ENCODE measurements at places on chromosomes 12 and 14.

DNA sequence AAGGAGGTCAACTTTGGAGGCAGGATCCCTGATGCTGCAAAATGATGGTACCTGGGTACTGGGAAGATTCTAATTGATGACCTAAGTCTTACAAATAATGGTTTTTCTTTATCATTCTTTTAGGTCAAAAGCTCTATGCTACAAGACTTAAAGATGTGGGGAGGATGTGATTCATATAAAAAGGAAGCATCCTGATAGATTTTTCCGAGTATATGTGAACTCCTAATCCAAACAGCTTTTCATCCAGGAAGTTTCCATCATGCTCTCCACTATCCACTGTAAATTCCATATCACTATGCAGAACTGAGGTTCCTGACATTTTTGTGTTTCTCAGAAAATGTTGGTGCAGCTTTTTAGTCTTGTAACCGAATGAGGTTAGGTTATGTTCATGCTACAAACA, 293.2 kb downstream of the PAWR start:
- H3K27ac ChIP-seq, result no peak overlapping the region
- DNase-seq, result no peak
- H3K36me3 ChIP-seq, result no peaks in the 10 kb centered on the region
- H3K4me3 ChIP-seq, result no peak overlapping the region
- H3K27me3 ChIP-seq, result no peaks in the 10 kb centered on the region

GRCh38 chr14:73744874-73745529, 30.8 kb upstream of the PNMA1 start:
- H3K27me3 ChIP-seq, result no peaks in the 10 kb centered on the region
- H3K4me3 ChIP-seq, result peak overlapping the region; percentile 81
- DNase-seq, result no peak
- peak overlapping the region; percentile 96 for H3K27ac ChIP-seq
- H3K4me1 ChIP-seq, result peaks cover 44% of the 10 kb centered on the region

- H3K27ac ChIP-seq, result peak overlapping the region; percentile 27
- H3K36me3 ChIP-seq, result peaks cover 12% of the 10 kb centered on the region
- DNase-seq, result no peak
Measured at GRCh38 chr12:91947459-91947858, 198.2 kb downstream of the BTG1 start.

DNA sequence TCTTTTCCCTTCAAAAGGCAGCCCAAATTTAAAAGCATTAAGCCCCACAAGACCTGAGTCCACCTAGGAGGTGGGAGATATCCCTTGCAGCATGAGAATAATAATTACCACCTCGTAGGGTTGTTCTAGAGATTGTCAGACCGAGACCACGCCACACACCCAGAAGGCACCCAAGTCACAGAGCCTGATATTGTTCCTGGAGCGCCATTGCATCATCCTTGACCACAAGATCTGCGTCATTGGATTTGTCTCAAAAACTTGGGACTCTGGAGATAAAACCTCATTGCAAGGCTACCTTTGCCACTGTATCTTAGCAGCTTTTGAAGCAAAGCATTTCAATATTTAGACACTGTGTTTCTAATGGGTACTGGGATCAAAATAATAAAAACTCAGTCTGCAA, 29.4 kb upstream of the PPP2R5C start:
- no peaks in the 10 kb centered on the region for H3K27me3 ChIP-seq
- H3K36me3 ChIP-seq, result no peaks in the 10 kb centered on the region
- H3K4me3 ChIP-seq, result peak overlapping the region; percentile 83
- peak overlapping the region; percentile 97 for H3K27ac ChIP-seq

DNA sequence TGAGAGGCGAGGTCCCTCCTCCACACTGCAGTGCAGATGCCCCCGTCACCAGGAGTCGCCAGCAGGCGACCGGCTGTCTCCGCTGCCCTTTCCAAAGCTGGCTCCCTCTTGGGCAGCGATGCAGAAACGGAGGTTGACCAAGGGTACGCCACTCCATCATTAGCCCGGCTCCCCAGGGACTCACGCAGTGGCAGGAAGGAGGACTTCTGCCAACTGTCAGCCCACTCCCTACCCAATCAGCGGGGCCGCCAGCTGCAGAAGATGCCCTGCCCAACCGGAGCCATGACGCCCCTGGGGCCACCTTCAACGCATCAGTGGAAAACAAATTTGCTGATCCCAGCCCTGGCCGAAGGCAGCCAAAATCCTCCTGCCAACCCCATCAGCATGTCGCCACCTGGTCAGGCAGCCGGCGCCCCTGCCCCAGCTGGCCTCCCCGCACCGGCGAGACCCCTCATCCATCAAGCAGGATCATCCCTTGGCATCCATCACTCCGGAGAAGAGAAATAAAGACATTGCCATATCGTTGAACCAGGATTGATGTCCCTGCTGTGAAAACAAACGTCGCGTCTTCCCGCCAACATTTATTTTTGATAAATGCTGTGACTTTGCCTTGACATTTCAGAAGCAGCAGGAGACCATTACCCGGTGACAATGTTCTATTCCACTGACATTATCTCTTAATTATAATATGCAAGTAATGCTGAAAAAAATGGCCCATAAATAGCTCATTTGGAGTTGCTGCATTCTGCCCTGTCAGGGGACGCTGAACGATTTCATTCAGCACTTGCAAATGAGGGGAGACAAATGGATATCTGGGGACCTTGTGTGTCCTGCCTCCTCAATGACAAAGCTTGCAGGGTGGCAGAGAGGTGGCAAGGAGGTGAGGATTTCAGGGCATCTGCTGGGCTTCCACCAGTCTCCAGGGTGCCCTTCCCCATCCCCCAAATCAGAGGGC, 105.1 kb downstream of the SCARB1 start:
- no peaks in the 10 kb centered on the region for H3K36me3 ChIP-seq
- no peak for DNase-seq
- no peak overlapping the region for H3K4me3 ChIP-seq
- H3K27ac ChIP-seq, result no peak overlapping the region
- peaks cover 6% of the 10 kb centered on the region for H3K4me1 ChIP-seq
- H3K27me3 ChIP-seq, result no peaks in the 10 kb centered on the region

GRCh38 chr12:2681450-2682205, 113.1 kb upstream of the FKBP4 start:
- no peak overlapping the region for H3K27ac ChIP-seq
- DNase-seq, result no peak

- H3K4me1 ChIP-seq, result no peaks in the 10 kb centered on the region
- no peak overlapping the region for H3K27ac ChIP-seq
- no peaks in the 10 kb centered on the region for H3K36me3 ChIP-seq
- DNase-seq, result no peak
Measured at GRCh38 chr14:42710071-42710470, 1103.4 kb downstream of the LRFN5 start.

GRCh38 chr14:69711065-69711464, 55.9 kb upstream of the SRSF5 start:
- no peak for DNase-seq
- H3K36me3 ChIP-seq, result no peaks in the 10 kb centered on the region
- H3K27ac ChIP-seq, result no peak overlapping the region
- H3K4me1 ChIP-seq, result peaks cover 59% of the 10 kb centered on the region
- no peaks in the 10 kb centered on the region for H3K27me3 ChIP-seq

GRCh38 chr14:28661171-28661772, 105.3 kb upstream of the FOXG1 start:
- H3K27ac ChIP-seq, result no peak overlapping the region
- H3K27me3 ChIP-seq, result no peaks in the 10 kb centered on the region
- no peak for DNase-seq

Measured in naive thymus-derived CD8-positive, alpha-beta T cell (primary cell).